ENCODE measurements at places on chromosomes 7 and 10.

- no peak for DNase-seq
These were observed 46.5 kb downstream of the MCU start for GRCh38 chr10:72738486-72738885.

DNA sequence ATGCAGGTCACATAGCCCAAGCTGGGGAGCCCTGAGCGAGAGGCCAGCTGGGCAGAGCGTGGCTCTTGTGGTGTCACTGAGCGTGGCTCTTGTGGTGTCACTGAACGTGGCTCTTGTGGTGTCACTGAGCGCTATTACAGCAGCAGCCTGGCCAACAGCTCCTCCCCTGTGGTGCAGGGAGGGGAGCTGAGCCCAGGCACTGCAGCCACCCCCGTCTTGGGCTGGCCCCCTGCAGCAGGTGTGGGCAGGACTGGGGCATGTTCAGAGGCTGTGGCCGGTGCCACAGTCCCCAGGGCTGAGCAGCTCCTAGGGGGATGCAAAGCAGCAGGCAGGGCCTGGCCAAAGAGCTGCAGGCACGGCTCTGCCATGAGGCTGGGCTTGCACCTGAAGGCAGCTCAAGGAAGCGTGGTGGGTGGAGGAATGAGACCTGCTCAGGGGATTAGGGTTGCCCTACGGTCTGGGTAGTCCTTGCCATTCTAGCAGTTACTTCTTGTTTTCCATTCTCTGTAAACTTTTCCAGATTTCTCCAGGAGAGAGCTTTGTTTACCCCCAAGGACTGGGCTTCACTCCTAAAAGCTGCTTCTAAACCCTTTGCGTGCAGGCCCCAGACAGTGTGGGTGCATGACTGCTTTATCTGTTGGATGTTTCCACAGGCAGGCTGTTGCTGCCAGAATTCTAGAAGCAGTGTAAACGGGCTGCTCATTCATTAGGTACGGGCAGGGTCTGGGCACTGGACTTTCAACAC lies 29.2 kb downstream of the ZNF783 start:
- DNase-seq, result no peak

DNA sequence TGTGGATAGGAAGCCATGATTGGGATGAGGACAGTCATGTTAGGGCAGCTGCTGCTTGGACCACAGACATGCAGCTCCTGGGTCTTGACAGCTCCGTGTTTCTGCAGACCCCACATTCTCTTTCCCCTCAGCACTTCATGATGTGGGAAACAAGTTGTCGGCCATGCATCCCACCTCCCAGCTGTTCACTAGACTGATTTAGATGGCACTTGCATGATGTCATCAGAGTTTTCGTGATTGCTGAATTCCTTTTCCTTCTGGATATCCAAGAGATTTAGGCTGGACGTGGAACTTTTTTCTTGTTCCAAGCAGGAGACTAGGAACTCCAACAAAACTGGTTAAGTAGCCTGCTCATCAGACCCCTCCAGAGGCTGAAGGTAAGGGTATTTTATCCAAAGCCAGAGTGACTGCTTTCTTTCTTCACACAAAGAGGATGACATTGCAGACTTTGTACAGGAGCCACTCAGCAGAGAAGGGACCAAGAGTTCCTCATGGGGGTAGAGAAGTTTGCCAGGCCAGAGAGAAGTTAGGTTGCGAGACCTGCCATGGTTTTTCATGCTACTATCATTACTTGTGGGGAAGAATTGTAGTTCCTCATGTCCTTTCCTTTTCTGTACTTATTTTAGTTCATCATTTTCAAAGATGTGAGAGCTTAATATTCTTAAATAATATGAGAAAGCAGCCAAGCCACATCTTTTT lies 117.7 kb upstream of the GJD4 start:
- DNase-seq, result no peak

- DNase-seq, result peak; percentile 48
These were observed 68.5 kb downstream of the CXCL12 start for GRCh38 chr10:44316187-44316921.

DNA sequence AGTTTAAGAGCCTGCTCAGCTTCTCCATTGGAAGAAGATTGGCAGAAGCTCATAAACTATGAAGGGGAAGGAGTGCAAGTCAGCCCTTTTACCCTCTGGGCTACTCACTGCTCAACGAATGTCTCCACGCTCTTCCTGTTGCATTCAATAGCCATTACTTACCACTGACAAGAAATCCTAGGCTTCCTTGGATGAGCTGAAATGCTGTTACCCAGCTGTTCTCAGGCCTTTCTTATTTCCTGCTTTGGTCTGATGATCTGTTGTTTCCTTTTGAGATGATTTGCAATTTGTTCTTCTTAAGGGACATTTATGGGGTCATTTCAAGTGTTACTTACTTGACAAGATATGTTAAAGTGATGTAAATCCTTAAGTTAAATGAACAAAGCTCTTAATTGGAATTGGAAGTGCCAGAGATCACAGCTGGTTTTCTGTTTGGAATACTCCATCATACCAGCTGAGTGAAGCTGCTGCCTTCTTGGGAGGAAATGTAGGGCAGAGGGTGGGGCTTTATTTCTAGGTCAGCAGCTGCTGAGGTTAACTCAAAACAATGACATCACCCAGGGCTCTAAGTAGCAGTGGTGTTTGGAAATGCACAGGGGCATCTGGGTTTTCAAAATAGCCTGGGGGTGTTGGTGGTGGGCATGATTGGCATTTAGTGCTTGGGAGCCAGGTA lies 170.0 kb downstream of the PRKCQ start:
- DNase-seq, result no peak

- no peak for DNase-seq
These were observed 79.9 kb downstream of the ELFN1 start for GRCh38 chr7:1749864-1750466.

DNA sequence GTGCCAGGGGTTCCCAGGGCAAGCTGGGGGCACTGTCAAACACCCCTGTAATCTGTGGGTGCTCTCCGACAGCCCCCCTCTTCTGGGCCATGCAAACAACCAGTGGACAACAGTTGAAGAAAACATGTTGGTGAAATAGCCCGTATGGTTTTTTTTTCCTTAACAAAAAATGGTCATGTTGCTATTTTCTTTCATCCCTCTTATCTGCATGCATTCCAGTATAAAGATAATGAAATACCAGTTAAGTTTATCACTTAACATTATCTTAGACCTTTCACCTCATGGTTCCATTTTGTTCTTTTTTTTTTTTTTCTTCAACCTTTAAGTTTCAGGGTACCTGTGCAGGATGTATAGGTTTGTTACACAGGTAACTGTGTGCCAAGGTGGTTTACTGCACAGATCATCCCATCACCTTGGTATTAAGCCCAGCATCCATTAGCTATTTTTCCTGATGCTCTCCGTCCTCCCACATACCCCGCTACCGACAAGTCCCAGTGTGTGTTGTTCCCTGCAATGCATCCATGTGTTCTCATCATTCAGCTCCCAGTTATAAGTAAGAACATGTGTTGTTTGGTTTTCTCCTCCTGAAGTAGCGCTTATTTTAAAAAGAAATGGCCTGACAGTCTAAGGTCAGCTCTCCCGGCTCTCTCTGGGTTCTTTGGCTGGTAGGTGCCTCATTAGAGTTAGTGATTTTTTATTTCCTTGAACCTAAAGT lies 110.1 kb downstream of the NRP1 start:
- no peak for DNase-seq

GRCh38 chr10:55782181-55782580 lies 578.9 kb downstream of the ZWINT start:
- no peak for DNase-seq
